CD4-positive, alpha-beta T cell treated with Interleukin-6 for 4 hours (primary cell): ENCODE measurements at places on chromosomes 13 and 19.

DNA sequence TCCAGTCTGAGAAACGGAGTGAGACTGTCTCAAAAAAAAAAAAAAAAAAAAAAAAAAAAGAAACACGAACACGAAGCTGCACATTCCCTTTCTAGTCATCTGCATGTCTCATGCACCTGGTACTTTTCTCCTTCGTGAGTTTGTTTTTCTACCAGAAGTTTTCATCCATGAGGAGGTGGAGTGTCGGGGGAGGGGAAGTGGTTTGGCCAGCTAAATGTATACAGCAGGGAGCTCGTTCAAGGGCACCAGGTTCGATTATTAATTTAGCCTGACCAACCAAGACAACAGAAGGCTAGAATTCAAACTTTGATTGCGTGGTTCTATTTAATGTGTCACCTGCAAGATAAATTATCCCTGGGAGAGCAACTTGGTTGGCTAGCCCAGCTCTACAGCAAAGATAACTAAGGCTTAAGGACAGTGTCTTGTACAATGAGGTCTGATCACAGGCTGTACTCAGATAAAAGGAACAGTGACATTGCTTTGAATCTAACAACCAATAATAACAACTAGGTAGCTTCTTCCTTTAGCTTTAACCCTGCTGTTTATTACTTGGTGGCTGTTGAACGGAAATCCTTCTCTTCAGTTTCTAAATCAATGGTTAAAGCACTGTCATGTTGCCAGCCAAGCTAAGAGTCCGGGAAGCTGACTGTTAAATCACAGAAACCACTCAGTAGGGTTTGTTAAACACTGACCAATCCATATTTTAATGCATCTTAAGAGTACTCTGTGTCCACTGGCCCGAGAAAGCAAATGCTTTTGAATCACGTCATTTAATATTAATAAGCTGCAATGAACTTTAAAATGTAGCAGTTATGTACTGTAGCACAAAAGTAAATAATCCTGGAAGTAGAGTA is 98.4 kb upstream of the STARD13 start:
- no peak for DNase-seq

GRCh38 chr19:10555610-10555973 is 10.2 kb downstream of the KRI1 start:
- DNase-seq: no peak

DNA sequence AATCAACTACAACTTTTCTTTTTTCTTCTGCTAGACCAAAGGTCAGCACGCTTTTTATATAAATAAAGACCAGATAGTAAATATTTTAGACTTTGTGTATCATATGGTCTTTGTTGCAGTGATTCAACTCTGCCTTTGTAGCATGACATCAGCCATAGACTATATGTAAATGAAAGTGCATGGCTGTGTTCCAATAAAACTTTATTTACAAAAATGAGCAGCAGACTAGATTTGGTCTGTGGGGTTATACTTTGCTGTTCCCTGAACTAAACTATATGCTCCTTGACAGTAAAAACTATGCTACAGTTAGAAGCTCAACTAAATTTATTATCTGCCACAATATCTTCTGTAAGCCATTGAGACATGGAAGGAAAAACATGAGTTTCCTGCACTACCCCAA is 100.0 kb downstream of the RNASEH2B start:
- no peak for DNase-seq

GRCh38 chr13:98207416-98207815 is 30.3 kb upstream of the RNF113B start:
- no peak for DNase-seq

DNA sequence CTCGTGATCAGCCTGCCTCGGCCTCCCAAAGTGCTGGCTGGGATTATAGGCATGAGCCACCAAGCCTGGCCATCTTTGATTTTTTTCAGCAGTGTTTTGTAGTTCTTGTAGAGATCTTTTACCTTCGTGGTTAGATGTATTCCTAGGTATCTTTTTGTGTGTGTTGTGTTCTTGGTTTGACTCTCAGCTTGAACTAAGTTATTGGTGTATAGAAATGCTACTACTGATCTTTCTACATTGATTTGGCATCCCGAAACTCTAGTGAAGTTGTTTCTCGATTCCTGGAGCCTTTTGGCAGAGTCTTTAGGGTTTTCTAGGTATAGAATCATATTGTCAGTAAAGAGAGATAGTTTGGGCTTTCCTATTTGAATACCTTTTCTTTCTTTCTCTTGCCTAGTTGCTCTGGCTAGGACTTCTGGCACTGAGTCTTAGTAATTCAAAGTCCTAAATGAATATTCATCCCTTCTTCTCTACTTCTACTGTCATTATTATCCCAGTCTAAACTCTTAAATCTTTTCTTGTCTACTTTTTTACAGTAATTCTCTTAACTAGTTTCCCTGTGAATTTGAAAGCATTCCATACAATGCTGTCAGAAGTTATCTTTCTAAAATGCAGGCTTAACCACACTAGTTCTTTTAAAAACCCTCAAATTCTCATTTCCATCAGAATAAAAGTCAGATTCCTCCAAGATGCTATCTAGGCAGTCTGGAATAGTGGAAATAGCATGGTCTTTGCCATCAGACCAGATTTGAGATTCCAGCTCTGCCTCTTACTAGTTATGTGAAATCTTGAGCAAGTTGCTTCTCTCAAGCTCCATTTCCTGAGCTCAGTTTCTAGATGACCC is 7.0 kb downstream of the GPR18 start:
- DNase-seq: no peak

DNA sequence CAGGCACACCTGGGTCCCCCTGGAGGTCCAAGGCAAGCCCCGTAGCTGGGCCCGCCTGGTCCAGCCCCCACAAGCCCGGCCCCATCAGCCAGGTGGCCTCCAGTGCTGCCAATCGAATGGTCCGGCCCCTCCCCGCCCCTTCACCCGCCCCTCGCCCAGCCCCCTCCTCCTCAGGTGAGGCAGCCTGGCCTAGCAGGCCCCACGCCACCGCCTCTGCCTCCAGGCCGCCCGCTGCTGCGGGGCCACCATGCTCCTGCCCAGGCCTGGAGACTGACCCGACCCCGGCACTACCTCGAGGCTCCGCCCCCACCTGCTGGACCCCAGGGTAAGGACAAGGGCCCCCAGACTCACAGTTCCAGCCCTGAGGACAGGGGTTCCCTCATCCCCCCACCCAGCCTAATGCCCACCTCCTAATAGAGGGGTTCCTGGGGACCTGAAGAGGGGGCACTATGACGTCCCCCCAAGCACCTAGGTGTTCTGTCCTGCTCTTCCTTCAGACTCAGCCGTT is at the start of gene HPN:
HPN (plus strand) TSS at position 174 of the 508 bp plus-strand sequence. CDS start 786 bp downstream, outside the sequence.
- DNase-seq: no peak

DNA sequence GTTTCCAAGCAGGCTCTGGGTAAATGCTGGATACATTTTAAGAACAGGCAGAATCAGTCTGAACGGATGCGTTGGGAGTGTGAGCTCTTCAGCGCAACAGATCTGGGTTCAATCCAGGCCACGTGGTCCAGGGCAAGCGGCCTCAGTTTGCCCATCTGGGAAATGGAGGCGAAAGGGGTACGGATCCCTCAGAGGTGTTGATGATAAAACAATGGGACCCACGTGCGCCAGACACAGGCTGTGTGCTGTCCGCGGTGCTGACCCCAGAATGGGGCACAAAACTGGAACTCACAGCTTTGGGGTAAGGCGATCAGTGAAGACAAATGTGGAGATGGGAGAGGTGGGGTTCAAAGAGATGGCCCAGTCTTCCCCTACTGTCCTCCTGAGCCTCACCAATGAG is 13.1 kb upstream of the PDE4C start:
- DNase-seq: no peak

GRCh38 chr13:29543230-29544215 is 52.0 kb downstream of the SLC7A1 start:
- DNase-seq: peak; percentile 23

DNA sequence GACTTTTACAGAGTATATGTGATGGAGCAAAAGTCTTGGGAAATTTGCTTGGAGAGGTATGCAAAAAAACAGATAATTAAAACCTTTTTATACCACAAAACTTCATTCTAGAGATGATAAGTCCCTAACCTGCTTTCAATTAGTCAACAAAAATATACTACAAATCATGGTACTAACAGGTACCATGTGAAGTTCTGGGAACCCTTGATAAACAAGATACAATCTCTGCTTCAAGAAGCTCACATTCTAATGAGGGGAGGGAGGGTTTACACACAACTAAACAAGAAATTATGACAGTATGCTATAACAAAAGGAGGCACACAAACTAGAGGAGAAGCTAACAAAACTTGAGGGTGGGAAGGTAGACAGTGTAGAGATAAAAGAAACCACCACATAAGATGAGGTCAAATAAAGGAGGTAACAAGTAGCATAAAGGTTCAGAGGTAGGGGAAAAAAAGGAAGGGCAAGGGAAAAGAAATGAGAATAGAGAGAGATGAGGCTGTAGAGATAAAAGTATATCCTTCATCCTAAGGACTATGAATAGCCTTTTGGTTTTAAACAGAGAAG is 91.4 kb downstream of the MYCBP2 start:
- DNase-seq: no peak

DNA sequence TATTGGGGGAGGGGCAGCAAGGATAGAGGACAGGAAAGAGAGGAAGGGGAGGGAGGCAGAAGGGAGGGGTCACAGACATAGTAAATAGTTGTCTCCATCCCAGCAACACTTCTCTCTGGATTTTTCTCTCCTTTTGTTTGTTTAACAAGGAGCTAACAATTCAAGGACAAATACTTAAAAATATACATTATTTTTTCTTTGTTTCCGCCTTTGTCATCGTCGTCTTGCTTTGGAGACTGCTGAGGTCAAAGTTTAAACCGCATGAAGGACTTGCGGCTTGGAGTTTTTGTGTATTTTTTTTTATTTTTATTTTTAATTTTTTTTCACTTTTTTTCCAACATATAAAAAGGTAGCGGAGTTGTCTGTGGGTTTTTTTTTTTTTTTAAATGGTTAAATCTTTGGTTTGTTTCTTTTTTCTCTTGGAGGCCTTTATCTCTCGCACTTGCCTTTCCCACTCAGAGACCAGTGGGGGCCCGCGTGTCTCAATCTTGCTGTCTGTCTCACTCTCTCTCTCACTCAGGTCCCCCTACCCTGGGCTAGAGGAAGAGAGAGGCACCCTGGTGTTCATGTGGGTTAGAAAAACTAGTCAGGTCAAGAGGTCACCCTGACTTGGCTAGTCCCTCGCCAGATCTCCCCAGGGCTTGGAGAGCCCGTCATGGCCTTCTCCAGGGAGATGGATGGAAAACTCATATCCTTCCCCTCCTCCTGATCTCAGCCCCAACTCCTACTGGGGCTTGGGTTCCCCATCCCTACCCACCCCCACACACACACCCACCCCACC is 11.0 kb downstream of the ZNF574 start:
- DNase-seq: no peak

- DNase-seq: no peak
These were observed 15.3 kb downstream of the ATP7B start for GRCh38 chr13:51995677-51996551.

GRCh38 chr13:39259371-39260140 is 221.3 kb downstream of the NHLRC3 start:
- no peak for DNase-seq

- no peak for DNase-seq
These were observed 1169.7 kb downstream of the DIAPH3 start for GRCh38 chr13:58994077-58994476.

- DNase-seq: no peak
These were observed 28.2 kb downstream of the RASL11A start for GRCh38 chr13:27298849-27299248.

DNA sequence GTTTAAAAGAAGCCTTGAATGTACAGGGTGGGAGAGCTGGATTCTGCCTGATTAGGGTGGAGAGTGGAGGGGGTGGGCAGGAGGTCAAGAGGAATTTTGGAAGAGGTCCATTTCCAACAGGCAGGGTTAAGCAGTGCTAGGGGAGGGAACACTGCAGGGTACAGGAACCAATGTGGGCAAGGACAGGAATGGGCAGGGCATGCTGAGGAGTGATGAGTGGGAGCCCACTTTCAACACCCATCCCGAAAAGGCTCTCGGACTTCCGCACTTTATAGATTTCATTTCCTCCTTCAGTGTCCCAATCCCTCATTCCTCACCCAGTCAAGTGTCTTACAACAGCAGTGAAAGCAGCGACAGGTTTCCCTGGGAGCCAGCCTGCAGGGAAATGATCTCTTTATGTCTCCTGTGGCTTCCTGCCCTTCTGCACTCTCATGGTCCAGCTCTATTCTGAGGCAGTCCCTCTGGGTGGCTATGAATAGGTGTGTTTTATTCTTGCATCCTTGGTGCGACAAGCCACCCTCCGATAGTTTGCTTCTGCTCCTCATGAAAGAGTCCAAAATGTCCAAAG is 50.5 kb upstream of the ZNF507 start:
- no peak for DNase-seq

DNA sequence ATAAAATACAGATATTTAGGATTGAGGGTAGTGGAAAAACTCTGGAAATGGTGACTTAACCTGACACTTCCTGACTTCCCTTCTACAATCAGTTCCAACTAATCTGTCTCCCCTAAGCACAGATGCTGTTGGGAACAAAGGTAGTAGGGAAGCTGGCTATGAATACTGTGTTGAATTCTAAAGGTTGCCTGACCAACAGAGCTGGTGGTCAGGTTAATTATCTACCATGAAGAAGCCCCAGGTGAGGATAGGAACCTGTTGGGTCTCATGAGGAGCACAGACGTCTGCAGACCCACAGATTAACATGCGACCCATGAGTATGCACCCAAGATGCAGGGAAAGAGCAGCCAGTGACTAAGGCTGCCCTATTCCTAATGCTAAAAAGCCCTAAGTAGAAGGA is 172.3 kb downstream of the DIAPH3 start:
- DNase-seq: no peak

DNA sequence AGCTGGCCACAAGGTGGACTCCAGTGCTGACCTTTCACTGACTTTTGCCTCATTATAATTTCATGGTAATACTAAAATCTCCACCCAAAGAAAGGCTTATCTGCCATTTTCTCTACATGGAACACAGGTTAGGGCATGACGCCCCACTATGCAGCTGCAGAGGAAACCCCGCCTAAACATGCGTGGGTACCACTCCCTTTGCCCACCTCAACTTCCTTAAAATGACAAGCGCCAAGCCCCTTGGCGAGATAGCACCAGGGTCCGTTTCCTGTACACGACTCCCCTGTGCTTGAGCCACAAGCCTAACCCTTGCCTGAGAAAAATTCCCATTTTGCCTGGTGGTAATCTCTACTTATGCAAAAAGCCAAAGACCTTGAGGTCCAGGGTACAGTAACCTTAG is 36.0 kb upstream of the PABPC3 start:
- DNase-seq: no peak

- no peak for DNase-seq
These were observed 118.4 kb downstream of the RAB20 start for GRCh38 chr13:110442930-110443621.

GRCh38 chr19:28420811-28421550 is 792.0 kb downstream of the UQCRFS1 start:
- DNase-seq: no peak
